ENCODE measurements at places on chromosomes 3 and 15.

DNA sequence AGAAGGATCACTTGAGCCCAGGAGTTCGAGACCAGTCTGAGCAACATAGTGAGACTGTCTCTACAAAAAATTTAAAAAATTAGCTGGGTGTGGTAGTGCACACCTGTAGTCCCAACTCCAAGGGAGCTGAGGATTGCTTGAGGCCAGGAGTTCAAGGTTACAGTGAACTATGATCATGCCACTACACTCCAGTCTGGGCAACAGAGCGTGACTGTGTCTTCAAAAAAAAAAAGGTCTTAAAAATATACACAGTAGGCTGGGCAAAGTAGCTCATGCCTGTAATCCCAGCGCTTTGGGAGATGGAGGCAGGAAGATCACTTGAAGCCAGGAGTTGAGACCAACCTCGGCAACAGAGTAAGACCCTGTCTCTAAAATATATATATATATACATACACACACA, 11.2 kb upstream of the CAMK1 start:
- DNase-seq, result no peak

GRCh38 chr15:67745073-67746006, 80.0 kb upstream of the SKOR1 start:
- DNase-seq, result no peak

GRCh38 chr15:50341616-50342136, 13.3 kb downstream of the GABPB1 start:
- no peak for DNase-seq

DNA sequence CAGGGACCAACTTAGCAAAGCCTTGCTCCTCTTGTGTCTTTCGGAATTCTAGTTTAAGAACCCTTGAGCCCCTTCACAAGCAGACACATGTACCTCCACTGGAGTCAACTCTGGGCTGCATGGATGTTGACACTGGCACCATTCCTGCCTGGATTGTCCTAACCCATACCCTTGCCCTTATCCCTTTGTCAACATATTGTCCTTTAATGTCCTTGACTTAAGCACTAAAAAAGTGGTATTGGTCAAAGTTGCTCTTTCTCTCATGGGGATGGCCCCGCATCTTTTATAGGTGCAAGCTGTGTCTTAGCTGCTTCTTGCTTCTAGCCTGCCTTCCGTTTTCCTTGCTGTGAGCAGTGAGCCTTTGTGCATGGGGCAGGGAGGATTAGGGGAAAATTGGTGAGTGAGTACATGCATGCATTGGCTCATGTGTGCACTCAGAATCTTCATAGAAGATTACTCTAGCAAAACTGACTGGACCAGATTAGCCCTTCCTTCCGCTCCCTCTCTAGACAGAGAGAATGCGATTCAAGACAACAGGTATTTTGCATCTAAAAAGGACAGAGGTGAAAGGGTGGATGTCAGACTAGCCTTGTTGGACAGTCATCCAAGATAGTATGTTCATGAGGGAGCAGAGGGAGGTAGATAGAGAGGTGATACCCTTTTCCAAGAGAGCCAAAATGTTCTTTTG, 42.4 kb downstream of the TGFBR2 start:
- DNase-seq, result no peak

DNA sequence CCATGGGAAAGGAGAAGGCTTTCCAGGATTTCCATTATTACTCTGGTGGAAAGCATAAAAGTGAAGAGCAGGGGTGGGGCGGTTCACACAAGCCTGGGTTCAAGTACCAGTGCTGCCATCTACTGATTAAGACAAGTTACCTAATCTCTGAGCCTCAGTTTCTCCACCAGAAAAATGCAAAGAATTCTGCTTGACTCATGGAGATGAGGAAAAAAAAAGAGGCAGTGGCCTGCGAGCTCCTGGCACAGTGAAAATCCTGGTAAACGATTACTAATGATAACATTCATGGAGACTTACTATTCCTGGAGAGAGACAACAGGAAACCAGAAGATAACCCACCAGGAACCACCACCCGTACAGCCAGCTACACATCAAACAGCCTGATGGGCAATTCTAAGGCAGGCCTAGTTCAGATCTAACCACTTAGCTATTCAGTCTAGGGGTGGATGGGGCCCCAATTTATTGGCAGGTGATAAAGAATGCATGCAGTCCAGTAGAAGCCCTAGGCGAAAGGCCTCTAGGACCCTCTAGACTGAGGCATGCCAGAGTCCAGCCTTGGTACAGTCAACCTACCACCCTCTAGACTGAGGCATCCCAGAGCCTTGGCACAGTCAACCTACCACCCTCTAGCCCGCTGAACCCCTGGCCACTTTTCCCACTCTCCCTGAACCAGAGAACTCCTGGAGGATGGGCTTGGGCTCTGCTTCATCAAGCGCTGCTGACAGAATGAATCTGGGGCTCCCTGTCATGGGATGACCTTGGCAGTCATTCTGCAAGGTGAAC, 2.5 kb downstream of the AMOTL2 start:
- no peak for DNase-seq

DNA sequence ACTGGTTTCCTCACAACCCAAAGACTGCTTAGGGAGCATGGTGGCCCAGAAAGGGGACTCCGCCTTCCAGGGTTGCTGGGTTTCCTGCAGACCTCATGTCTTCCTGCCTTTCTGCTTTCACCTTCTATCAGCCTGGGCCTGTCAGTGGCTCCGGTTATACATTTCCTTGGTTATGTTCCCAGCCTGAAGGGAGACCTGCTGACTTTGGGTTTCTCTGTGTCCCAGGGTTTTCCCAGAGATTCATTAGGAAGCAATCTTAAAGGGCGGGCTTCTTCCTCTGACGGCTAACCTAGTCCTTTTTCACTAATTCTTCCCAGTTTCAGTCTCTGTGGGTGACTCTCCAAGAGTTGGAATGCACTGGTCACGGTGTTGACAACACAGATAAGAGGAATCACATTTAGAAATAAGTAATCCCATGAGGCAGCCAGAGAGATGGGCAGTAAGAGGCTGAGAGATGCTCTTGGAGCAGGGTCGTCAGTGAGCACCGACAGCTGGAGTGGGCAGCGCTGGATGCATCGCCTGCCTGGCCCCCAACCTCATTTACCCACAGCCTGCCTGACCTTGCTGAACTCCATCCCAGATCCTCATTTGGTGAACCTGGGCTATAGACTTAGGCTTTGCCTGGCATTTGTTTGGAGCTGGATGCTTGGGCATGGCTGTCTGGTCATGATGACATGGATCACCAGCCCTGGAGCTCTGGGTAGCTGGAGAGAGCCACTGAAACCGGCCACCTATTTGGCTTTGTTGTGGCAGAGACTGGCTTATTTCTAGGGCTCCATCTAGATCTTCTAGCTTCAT, 10.0 kb upstream of the EHD4 start:
- DNase-seq, result no peak

- DNase-seq, result no peak
Measured at GRCh38 chr15:83278191-83278590, 6.3 kb downstream of the BNC1 start.

- no peak for DNase-seq
Measured at GRCh38 chr3:108100906-108101660, 10.3 kb upstream of the CD47 start.

DNA sequence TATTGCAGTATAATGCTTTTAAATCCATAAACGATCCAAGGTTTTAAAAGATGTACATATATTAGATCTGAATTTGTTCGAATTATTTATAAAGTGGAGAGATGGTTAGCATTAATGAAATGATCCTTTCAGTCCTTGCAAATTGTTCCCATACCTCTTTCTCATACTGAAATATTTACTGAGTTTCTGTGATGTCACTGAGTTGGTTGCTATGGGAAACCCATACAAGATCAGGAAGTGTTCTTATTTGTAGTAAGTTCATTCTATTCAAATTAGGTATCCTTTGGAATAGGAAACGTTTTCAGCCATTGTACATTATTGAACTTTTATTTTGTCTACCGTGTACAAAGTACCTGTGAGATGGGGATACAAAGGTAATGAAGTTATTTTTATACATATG, 73.2 kb upstream of the CHL1 start:
- DNase-seq, result no peak

- DNase-seq, result no peak
Measured at GRCh38 chr3:149145974-149146373, 16.5 kb downstream of the HPS3 start.

DNA sequence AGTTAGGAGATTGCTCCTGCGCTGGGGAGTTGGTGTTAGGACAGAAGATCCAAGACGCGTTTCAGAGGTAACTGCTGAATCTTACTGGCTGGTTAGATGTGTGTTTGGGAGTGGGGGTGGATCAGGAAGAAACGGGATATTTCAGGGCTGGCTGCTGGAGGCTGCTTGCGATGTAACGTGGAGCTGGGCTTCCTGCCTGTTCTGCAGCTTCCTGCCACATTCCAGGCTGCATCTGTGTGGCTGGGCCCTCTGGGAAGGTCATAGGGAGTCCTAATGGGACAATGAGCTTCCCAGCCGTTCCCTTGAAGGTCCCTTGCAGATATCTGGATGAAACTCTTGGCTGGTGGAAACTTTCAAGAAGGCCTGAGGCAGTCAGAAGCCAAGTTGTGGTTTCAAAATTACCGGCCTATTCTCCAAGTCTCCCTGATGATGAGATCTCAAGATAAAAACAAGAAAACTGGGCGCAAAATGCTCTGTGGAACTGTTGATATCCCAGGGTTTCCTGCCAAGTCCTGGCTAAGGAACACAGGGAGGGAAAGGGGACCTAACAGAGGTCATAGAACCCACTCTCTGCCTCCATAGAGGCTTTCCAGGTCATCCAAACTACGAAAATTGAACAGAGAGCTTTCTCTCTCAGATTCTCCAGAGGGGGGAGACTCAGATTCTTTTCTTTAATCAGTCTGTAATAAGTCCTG, 67.0 kb downstream of the NOX5 start:
- no peak for DNase-seq

DNA sequence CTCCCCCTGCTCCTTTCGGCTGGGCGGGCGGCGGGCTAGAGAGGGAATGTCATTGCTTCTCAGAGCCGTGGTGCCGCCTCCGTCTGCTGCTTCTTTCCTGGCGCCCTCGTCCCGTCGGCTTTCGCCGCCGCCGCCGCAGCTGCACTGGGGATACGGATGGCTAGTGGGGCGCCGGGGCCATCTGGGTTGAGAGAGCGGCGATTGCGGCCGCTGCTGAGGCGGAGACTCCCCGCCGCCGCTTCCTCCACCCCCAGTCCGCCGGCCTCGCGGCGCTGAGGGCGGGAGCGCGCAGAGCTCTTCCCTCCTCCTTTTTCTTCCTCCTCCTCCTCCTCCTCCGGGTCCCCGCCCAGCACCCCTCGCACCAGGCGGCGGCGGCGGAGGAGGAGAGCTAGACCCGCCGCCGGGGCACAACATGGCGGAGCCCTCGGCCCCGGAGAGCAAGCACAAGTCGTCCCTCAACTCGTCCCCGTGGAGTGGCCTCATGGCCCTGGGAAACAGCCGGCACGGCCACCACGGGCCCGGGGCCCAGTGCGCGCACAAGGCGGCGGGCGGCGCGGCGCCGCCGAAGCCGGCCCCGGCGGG, at the start of gene STT3B:
Gene STT3B, plus strand, starts transcription at position 339 of the 582 bp plus-strand sequence. Its CDS starts 74 bp downstream, at position 413.
- peak; percentile 72 for DNase-seq

DNA sequence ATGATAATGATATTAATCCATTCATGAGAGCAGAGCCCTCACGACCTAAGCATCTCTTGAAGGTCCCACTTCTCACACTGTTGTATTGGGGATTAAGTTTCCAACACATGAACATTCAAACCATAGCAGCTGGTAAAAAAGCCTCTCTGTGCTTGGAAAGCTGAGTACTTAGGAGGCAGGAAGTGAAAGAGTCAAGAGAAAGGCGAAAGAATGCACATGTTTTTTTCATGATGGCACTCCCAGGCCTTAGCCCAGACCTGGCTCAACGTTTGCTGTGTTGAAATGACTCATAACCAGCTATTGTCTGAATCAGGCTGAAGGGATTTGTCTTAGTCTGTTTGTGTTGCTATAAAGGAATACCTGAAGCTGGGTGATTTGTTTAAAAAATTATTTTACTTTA, 84.4 kb upstream of the RGMA start:
- DNase-seq, result no peak

DNA sequence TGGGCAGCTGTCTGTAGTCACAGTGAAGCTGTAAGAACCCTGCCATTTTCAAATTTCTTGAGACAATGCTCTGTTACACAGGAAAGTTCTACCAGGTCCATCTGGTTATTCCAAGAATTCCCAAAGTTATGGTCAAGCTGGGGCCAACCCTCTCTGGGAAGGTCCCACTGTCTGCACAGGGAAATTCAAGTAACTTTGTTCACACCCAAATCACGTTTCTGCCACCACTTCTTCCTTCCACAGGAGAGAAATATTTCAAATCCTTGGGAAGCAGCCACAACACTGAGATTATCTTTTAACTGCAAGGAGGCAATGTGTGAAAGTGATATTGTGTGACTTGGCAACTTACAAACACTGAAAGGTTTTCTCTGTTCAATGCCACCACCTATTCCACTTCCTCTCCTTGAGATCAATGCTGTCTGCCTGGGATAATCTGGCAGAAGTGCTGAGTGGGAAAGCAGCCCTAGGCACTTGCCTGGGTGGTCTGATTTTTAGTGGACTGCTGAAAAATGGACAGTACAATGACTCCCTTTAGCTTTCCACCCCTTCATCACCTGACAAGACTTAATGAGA, 5.6 kb downstream of the SCAMP2 start:
- no peak for DNase-seq

DNA sequence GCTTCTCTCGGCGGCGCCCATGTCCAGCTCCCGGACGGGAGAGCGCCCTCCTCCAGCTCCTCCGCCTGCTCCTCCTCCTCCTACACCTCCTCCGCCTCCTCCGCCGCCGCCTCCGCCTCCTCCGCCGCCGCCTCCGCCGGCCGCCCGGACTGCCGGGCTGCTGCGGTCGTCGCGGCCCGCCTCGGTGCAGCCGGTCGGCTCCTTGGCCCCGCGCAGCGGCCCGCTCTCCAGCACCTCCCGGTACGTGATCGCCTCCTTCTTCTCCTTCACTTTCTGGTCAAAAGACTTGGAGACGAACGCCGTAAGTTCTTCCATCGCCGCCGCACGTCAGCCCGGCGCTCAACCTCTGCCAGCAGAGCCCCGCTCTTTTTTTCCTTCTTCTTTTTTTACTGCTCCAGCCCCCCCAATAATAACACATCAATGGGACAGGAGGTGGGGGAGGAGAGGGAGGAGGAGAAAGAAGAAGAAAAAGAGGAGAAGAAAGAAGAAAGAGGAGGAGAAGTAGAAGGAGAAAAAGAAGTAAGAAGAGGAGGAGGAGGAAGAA, 438 bp downstream of the SHOX2 start:
- no peak for DNase-seq

DNA sequence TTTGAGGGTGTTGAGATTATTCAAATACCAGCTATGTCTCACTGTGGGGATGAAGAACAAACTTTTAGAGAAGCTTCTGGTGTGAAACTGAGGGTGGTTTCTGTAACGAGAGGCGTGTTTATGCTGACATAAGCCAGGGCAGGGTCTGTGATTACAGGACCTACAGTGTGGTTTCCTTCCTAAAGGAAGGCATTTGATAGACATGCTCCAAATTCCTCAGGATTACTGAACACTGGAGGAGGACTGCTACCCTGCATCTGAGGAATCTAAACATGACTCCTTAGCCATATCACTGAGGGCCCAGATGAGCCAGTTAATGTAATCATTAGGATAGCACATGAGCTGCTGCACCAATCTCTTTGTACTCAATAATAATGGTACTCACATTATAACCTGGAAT, 328.4 kb upstream of the UMPS start:
- DNase-seq, result no peak

DNA sequence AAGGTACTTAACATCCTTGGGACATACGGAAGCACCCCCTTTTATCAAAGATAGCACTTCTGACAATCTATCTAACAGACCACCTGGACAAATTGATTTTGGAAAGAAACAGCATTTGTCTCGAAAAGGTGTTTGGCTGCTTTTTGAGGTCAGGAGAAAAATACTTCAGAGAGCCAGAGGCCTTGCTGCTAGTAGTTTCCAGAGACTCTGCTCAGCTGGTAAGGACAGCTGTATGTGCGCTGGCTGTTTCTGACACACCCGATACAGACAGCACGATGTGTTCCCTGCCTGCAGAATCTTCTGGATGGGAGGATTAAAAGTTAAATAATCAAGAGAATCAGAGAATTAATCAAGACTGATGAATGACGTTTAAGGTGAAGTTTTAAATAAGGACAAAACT, 15.6 kb upstream of the GYG1 start:
- no peak for DNase-seq
